ENCODE measurements at places on chromosomes 11 and 22.

GRCh38 chr22:23117891-23118646, 23.7 kb downstream of the RSPH14 start:
- no peak for DNase-seq

DNA sequence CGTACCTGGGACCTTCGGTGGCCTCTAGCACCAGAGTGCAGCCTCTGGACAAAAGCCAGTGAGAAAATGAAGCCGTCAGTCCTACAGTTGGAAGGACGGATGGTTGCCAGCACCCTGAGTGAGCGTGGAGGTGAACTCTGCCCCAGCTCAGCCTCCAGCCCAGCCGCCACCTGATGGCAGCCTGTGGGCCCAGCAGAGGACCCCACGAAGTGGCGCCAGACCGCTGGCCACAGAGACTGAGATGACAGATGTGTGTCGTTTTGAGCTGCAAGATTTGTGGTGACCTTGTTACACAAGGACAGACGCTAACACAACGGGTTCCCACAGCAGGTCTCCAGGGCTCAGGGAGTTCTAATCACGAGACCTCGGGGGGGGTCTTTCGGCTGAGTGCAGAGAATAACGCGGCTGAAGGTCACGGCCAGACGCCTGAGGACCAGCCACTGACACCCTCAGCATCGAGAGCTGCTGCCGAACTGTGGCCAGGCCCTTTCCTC, 75.0 kb downstream of the BRD1 start:
- DNase-seq = no peak

DNA sequence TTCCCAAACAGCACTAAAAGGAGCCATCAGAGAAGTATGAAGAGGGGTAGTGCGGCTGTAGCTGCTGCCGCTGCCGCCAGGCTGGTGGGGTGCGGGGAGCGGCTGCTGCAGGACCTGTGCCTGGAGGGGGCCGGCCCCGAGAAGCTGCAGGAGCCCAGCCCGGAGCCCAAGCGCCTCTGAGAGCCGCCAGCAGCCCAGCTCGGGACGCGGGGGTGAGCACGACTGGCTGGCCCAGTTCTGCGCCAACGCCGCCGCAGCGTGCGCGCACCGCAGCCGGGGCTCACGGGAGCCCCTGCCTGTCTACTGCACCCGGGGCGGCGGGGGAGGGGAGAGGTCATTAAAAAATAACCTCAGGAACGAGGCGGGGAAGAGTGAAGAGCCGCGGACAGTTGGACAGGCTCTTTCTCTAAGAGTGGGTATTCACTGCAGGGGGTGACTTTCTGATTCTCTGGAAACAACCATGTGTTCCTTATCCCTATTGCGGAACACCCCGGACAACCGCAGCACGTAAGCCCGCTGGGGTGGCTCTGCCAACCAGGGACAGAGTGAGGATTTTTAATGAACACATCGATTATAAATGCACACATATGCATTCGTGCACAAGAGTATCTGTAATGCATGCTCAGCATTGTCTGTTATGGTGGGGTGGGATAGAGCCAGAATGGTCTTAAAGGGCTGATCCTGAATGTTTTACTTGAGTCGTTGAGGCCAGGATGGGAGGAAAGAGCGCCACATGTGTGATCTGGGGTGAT, 453 bp downstream of the GAS2 start:
- DNase-seq = no peak

DNA sequence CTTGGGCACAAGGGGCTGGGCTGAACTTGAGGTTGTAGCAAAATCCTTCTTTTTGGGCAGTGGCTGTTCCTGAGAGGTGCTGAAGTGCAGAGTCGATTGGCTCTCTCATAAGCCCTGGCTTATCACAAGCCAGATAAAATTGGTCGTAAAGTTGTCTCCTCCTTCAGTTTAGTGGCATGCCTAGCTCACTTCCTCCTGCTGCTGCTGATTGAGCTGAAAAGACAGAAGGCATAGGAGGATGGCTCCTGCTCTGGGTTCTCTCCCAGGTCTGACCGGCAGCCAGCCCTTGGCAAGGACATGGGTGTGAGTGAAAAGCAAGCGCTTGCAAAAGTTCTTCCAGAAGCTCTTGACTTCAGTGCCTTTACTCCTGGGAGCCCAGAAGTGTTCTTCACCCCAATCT, 83.9 kb downstream of the LDLRAD3 start:
- DNase-seq = no peak

- no peak for DNase-seq
Measured at GRCh38 chr22:28813772-28814518, 13.6 kb upstream of the XBP1 start.

GRCh38 chr11:57546869-57547475, 9.6 kb downstream of the SMTNL1 start:
- no peak for DNase-seq

- DNase-seq = no peak
Measured at GRCh38 chr11:114233755-114234154, 62.4 kb upstream of the NNMT start.

- no peak for DNase-seq
Measured at GRCh38 chr11:1779806-1780699, 16.3 kb upstream of the CTSD start.

GRCh38 chr22:39524753-39525657, 4.6 kb downstream of the ATF4 start:
- no peak for DNase-seq

DNA sequence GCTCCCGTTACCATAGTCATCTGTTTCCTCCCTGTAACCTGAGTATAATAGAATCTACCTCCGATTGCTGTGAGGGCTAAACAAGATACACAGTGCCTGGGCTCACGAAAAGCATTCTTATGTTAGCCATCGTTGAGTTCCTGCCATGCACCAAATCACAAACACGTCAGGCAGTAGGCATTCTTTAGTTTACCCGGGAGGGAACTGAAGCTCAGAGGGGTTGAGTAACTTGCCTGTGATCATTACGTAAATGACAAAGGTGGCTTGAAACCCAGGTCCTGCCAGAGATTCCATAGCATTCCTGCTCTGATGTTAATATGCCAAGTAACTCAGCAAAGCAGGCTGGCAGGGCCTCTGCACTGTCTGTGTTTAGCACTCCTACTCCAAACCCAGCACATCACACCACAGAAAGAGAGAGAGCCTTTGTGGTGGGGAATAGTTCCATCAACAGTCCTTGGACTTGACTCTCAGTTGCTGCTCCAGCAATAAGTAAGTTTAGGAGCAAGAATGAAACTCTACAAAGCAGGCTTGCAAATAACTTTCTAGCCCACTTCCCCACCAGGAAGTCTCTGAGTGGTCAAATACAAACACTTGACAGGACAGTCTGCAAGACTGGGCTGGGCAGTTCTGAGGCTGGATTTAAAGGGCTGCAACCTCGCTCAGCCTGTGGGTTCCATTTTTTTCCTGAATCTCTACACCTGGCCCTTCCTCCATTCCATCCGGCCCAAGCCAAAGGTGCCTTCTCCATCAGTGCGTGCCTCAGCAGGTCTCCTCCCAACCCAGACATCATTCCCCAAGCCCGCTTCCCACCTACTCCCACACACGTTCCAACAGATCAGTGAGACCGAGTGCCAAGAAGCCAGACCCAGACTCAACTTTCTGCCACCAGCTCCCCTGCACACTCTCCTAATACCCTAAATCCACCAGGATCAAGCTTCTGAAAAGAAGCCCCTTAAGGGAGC, 1.1 kb downstream of the SCN2B start:
- DNase-seq = no peak

DNA sequence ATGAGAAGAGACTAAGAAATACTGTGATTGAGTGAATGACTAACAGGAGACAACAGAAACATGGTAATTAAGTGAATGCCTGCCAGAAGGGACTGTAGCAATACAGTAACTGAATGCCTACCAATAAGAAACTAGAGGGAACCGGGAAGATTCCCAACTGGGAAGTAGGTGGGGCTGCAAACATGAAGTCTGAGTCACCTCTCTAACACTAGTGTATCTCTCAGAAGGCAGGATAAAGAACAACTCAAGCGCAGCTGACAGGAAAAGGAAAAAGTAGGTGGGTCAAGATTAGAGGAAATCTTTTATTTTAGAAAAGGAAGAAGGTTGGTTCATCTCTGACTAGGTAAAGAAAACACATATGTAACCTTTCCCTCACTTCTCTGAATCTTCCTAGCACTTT, 14.0 kb downstream of the C11orf42 start:
- no peak for DNase-seq

DNA sequence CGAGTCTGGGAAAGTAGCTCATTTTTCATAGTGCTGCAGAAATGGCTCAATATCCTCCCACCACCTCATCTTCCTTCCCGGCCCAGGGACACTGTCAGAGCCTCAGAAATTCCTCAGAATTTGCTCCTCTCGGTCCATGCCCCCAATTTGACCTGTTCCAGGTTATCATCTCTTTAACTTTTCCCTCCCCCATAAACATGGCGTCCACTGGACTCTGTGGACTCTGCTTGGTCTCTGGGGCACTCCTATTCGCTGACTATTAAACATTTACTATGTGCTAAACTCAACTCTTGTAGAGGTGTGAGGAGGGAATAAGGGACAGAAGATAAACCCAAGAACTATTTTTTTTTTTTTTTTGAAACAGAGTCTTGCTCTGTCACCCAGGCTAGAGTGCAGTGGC, 8.2 kb upstream of the PC start:
- DNase-seq = no peak

GRCh38 chr11:38089726-38090125, 1491.7 kb upstream of the RAG2 start:
- no peak for DNase-seq

GRCh38 chr11:101096036-101096704, 33.4 kb downstream of the PGR start:
- no peak for DNase-seq

All from activated gamma-delta T cell (primary cell).